Fibroblast of skin of back (primary cell): ENCODE measurements at places on chromosomes 16 and 17.
A peak's percentile ranks its signal among the peaks of the same experiment; 100 is the strongest.

- peak; percentile 25 for DNase-seq
Measured at GRCh38 chr16:49773534-49774475, 82.1 kb downstream of the ZNF423 start.

DNA sequence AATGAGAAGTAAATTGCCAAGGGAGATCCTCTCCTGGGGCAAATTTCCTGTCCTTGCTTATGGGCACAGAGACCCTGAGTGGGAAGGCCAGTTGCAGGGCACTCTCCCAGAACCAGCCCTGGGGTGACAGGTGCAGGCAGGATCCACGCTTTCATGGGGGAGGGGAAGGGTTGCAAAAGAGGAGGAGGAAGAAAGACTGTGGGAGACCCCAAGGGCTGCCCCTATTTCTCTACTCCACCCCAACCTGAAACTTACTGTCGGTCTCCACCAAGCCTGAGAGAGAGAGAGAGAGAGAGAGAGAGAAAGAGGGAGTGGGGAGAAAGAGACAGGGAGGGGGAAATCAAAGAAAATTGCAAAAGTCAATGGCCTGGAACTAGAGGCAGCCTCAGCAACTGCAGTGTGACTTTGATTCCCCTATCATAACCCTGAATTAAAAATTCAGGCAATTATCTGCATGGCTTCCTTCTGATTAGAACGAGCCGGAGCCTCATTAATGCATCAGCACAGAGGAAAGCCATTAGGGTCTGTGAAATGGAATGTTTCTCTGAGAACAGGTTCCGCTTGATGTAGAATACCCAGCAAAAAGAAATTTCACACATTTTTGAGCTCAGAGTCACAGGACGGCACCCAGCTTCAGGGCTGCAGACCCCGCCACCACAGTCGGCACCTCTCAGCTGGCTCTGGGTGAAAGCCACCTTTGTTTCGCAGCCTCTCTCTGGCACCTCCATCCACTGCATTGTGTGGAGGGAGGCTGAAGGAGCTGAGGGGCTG is 45.1 kb upstream of the HNF1B start:
- no peak for DNase-seq

- DNase-seq, result no peak
Measured at GRCh38 chr17:83053739-83054451, 25.5 kb upstream of the METRNL start.

GRCh38 chr16:28498666-28499381 is 4.4 kb downstream of the APOBR start:
- DNase-seq, result no peak

DNA sequence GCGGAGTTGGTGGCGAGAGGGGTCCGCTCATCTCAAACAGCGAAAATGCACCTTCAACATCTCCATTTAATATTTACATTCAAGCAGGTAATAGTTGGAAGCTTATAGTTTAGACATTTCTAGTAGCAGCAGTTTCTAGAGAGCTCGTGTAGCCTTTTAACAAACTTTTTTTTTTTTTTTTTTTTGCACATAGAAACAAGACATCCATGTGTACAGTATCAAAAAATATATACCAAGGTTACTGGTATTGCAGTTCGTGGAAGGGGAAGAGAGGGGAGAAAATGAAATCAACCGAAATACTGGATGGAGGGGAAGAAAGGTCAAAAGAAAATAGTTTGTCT is 6.2 kb downstream of the CBX4 start:
- DNase-seq, result no peak

DNA sequence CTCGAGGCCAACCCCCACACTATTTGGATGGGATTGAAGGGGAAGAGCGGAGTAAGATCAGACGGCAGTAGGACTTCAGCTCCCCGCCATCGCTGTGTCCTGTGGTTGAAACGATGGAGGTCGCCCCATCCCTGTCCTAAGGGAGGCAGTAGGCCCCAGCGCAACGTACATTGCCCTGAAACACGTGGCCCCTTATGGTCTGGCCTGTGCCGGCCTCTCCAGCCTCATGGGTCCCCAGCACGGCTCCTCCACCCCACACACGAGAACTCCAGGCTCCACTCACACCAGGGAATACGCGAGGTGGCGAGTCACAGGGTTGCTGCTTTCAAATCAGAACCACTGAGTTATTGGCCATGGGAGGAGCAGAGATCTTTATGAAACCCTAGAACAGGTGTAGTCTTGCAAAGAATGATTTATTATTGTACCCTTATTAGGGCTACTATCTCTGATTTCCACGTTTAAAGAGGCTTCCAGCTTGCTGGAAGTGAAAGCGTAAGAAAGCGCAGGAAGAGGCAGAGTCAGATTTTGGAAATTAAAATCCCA is 669 bp upstream of the DCTPP1 start:
- no peak for DNase-seq

DNA sequence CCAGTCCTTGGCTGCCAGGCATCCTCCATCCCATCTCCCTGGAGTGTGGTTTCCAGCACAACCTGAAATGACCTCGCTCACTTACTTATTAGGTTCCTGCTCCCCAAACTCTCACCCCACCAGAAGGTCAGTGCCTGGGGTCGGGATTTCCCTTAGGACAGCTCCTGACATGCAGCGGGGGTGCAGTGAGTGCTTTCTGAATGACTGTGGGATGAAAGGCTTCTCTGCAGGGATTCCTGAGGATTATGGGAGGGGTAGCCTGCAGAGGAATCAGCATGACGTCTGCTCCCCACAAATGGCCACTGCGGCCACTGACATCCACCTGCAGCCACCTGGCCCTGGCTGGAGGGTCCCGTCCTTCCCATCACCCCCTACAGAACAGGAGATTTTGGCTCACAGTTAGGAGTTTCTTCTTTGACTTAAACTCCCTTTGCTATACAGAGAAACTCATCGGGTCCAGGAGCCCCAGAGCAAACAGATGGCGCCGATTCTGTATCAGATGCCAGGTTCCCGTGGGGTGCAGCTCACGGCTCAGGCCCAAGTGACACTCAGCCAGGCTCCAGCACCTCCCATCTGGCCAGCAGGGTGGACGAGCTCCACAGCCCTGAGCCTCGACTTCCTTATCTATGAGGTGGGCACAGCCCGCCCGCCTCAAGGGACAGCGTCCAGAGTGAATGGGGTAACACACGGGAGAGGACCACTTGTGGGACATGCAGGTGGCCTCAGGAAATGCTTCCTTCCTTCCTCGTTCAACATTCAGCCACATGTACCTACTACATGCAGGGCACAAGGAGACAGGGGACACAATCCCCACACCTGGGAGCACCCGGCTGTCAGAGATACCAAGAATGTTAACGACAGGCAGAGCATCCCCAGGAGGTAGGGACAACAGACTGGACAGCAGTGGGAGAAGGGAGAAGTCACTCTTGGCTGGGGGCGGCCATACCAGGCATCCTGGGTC is 69.8 kb downstream of the RMI2 start:
- no peak for DNase-seq

DNA sequence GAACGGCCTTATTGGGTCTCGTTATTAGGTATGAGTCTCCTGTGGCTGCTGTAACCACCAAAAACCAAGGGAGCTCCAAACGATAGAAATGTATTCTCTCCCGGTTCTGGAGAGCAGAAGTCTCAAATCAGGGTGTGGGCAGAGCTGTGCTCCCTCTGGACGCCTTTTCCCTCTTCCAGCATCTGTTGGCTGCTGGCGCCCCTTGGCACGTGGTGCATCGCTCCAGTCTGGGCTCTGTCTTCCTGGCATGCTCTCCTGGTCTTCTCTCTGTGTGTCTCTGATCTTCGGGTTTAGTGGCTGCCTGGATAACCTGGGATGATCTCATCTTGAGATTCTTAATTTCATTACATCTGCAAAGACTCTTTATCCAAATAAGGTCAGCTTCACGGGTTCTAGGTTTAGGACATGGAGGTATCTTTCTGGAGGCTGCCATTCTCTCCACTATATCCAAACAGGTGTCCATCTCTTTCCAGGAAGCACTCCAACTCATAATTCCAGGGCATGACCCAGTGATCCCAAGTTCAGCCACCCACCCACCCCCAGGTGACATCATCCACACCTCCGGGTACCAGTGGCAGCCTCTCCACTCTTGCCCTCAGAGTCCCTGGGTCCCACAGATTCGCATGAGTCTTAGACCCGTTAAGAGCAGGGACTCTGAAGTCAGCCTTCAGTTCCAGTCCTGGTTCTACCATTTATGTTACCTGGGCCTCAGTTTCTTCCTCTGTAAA is 145.5 kb upstream of the FOXF1 start:
- no peak for DNase-seq

- DNase-seq, result no peak
Measured at GRCh38 chr17:48608494-48608834, 2.4 kb downstream of the HOXB7 start.

GRCh38 chr16:26712876-26713275 is 353.9 kb upstream of the C16orf82 start:
- no peak for DNase-seq

- no peak for DNase-seq
Measured at GRCh38 chr17:40796846-40797245, 2.9 kb downstream of the KRT28 start.

DNA sequence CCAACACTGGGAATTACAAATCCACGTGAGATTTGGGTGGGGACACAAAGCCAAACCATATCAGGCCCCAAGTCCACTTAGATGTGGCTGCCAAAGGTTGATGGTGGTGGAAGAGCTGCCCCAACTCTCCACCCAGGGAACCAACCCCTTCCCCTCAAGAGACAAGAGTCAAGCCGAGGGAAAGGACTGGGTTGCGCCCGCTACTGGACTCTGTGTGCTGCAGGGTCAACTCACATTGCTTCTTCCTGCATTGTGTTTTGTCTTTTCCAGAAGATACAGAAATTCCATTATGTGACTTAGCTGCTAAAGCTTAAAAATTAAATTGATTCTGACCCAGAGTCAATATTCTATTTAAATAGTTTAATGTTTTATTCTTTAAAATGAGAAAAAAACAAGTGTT is 58.5 kb downstream of the ADAMTS18 start:
- DNase-seq, result no peak

DNA sequence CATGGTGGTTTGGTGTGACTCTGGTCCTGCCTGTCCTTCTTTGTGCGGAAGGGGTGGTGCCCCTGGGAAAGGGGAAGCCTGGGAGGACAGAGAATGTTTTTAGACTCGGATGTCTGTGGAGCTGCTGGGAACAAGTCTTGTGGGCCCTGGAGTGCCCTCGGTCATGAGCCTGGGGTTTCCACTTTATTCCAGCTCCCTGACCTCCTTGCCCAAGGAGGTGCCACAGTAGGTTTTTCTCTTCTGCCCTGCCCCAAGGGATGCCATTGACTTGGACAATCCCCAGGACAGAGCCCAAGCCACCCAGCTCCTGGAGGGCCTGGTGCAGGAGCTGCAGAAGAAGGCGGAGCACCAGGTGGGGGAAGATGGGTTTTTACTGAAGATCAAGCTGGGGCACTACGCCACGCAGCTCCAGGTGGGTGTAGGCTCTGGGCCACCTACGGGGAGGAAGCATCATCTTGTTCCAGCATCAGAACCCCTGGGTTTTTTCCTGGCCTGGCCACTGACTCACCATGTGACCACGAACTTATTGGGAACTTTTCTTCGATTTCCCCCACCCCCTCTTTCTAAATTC is 1.4 kb downstream of the STAT5A start:
- DNase-seq, result no peak

DNA sequence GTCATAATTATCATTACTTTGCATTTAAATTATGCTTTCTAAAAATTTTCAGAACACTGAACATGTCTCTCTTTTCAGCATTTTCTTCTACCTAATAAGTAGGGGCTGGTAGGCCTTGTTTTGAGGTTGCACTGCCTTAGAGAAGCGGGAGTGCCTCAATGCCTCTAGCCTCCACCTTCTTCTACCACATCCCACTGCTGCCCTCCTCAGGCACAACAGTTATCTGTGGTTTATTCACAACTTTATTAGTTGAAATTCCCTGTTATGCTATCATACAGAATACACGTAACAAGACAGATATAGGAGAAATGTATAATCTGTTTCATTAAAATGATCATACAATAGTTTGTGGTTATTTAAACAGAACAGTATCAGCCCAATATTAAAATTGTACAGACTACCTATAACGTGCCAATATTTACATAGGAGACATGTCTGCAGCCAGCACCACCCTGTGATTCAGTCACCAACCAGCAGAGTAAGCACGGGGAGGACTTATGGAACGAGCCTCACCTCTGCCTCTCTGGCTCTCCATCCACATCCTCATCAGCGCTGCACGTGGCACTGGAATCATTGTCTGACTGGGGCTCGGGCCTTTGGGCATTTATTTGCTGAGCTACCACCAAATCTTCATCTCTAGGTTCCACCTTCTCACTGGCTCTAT is 101.2 kb downstream of the TTC19 start:
- DNase-seq, result peak; percentile 14

DNA sequence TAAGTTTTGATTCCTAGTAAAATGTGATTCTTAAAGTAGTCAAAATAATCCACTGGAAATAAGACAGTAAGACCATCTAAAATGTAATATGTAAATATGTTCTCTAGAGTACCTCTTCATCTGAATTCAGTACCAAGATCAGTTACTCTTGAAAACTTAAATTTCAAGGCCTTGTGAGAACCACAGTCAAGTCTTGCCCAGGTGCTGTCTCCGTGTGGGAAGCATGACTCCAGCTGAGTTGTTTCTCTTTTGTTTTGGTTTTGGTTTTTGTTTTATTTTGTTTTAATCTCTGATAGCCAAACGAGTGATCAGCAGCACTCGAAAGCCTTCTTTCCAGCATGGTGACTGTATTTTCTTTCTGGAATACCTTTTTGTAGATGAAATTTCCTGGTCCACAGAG is 907.0 kb downstream of the KCNJ18 start:
- DNase-seq, result no peak

- DNase-seq, result peak; percentile 26
Measured at GRCh38 chr17:29004081-29004692, 1.6 kb downstream of the SEZ6 start.

DNA sequence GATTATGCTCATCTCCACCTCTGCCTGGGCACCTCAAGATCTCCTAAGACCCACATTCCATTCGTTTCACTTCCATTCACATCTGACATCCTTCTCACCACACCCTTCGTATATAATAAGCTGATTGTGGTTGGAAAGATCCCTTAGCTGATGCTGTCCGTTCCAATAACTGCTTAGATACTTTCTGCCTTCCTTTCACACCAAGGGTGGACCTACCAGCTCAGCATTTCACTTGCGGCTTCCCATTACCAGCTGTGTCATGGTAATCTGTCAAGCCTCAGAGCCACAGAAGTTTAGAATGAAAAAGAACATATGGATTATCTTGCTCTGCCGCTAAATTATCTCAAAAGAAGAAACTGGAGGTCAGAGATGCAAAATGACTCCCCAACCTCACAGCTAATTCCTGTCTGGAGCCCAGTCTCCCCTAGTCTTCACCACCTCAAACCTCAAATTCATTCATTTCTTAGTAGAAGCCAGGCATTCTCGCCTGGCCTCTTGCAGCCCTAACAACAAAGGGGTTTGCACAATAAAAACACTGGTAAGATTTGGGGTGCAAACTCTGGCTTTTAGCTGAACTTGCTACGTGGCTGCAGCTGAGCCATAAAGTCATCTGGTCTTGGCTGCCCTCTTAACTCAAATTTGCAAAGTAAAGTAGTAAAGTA is 182.8 kb upstream of the HS3ST3A1 start:
- no peak for DNase-seq

DNA sequence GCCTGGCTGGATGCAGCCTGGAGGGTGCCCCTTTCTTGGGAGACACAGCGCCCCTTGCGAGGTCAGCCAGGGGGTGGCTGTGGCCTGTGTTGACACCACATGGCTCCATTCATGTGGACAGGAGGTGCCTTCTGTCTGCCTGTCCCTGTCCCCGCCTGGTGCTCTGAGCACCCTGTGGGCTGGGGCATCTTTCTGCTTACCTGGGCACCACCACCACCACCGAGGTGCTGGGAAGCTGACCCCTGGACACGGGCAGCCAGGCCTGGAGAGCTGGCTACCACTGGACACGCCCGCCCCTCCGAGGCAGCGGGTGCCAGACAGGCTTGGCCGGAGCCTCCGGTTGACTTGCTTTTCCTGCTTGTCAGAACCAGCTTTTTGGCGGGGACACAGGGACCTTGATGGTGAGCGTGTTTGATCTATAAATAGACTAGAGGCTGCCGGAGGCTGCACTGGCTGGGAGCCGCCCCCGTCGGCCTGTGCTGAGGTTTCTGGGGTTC is 121.3 kb upstream of the GSE1 start:
- peak; percentile 10 for DNase-seq
